Thoracic aorta (tissue), 2 donors: ENCODE measurements at places on chromosomes 6 and 20.
A peak's percentile ranks its signal among the peaks of the same experiment; 100 is the strongest.

DNA sequence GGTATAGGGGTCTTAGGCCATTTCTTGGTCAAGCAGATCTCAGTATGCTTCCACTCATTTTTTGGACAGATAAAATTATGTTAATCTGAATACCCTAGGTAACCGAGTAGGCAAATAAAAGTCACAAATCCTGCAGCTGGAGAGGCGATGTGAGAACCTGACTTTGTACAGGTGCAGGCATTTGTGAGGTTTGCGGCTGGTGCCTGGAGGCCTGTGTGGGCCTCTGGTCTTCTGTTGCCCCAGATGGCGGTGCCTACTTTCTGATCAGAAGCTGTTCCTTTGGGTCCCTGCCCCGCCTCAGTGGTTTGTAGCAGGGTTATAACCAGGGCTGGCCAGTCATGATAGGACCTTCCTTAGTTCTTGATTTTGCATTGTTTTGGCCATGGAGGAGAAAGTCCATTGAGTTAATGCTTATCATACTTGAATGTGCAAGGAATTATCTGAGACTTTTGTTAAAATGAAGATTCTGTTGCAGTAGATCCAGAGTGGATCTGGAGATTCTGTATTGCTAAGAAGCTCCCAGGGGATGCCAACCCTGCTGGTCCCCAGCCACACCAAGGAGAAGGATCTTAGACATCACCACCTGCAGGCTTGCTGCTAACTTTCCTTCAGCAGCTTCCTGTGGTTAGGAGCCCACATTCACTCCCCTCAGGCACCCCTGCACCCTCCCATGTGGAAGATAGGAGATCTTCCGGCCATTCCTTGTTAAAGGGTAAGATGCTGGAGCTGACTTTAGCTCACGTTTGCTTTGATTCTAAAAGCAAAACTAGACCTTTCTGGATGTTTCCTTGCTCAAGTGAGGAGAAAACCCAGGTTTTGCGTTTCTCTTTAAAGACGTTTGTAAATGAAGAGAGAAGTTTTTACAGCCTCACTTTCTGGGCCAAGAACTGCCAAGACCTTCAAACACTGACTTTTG lies 50.7 kb downstream of the LRRC1 start:
- DNase-seq: no peak

GRCh38 chr6:44000164-44000842 lies 126.9 kb downstream of the MRPL14 start:
- no peak for DNase-seq

- no peak for DNase-seq
Measured at GRCh38 chr20:33431797-33432381, 11.7 kb downstream of the SNTA1 start.

- DNase-seq: no peak
Measured at GRCh38 chr6:129638055-129638684, 71.8 kb downstream of the ARHGAP18 start.

DNA sequence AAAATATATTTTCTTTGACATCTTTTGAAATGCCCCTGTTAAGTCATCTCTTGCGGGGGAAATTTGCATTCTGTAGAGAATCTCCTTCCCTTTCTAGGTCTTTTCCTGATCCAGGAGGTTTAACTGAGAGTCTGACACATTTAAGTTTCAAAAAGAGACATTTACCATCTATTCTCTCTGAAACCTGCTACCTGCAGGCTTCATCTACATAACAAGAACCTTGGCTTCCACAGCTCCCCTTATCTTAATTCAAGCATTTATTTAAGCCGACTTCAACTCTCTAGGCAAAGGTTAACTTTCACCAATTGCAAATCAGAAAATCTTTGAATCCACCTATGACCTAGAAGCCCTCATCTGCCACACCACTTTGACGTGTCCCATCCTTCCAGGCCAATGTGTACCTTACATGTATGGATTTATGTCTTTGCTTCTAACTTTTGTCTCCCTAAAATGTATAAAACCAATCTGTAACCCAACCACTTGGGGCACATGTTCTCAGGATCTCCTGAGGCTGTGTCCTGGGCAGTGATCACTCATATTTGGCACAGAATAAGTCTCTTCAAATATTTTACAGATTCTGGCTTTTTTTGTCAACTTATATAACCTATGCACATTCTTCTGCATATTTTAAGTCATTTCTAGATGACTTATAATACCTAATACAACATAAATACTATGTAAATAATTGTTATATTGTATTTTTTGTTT lies 666.7 kb downstream of the UTRN start:
- DNase-seq: no peak

- no peak for DNase-seq
Measured at GRCh38 chr20:49928411-49929141, 7.6 kb upstream of the RNF114 start.

GRCh38 chr6:53645859-53646258 lies 19.7 kb downstream of the KLHL31 start:
- DNase-seq: no peak

- DNase-seq: no peak
Measured at GRCh38 chr6:15352220-15352619, 106.4 kb downstream of the JARID2 start.

- no peak for DNase-seq
Measured at GRCh38 chr6:49097116-49097515, 365.9 kb downstream of the MMUT start.

DNA sequence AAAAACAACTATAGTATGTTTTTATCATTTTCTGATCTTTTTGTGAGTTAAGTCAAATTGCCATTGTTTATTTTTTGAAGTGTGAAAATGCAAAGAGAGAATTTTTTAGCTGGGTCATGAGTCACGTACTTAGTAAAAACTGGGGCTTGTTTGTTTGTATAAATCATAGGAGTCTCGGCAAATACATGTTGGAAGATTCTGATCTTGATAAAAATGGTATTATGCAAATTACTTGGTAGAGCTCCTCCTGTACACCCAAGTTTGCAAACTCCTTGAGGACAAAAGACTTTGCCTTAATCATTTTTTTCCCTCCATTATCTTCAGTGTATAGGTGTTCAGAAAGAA lies 25.8 kb downstream of the TBPL1 start:
- DNase-seq: no peak

- peak; percentile 73 for DNase-seq
Measured at GRCh38 chr6:150667977-150668716, 68.5 kb downstream of the PLEKHG1 start.

DNA sequence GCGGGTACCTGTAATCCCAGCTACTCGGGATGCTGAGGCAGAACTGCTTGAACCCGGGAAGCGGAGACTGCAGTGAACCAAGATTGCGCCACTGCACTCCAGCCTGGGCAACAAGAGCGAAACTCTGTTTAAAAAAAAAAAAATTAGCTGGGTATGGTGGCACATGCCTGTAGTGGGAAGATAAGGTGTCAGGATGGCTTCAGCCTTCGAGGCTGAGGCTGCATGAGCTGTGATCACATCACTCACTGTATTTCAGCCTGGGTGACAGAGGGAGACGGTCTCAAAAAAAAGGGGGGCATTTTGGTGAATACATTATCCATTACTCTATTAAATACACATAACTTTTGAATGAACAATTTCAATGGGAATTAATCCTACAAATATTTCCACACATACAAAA lies 32.4 kb downstream of the SNX3 start:
- no peak for DNase-seq

DNA sequence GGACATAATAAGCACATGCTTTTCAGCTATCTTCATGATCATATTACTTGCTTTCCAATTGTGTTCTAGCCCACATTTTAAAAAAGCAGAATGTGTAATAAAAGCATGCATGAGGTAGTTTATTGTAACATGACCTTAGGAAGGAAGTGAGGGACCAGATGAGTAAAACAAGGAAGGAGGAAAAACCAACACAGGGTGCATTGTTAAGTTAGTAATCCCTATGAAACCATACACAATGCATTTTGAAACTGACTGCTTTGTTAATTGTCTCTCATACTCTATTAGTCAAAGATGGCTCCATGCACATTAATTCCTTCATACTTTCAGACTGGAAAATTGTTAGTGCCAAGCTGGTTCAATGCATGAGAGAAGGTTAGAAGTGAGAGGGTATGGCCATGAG lies 37.7 kb upstream of the CENPW start:
- no peak for DNase-seq

GRCh38 chr20:47989957-47990356 lies 204.7 kb upstream of the SULF2 start:
- no peak for DNase-seq

DNA sequence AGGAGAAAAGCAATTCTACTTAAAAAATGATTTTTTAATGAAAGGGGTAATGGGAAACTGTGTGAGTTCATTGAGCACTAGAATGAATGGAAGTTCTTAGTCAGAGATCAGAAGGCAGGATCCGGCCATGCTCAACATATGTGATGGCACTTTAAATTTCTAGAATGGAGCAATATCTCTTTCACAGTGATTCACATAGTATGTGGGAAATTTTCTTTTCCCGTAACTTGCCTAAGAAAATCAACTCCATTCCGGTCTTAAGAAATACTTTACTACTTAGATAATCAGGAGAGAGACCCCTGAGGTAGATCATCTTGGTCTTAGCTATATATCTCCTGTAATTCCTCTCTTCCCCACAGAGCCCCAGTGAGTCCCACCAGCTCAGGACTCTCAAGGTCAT lies 131.8 kb downstream of the SCML4 start:
- DNase-seq: no peak

GRCh38 chr6:165611294-165611693 lies 51.7 kb downstream of the PDE10A start:
- DNase-seq: no peak

DNA sequence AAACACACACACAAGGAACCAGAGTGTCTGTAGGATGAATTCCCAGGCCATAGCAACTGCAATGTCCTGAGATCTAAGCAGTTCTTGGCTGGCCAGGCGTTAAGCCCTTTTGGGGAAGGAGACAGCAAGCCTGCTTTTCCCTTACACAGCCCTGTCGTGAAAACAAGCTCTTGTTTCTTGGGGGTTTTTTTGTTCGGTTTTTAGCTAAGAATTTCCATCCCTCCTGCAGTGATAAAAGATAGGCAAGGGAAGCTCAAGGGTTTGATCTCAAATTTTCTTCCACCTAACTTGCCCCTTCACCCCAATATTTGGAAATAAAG lies 1.5 kb downstream of the TNFRSF21 start:
- no peak for DNase-seq

DNA sequence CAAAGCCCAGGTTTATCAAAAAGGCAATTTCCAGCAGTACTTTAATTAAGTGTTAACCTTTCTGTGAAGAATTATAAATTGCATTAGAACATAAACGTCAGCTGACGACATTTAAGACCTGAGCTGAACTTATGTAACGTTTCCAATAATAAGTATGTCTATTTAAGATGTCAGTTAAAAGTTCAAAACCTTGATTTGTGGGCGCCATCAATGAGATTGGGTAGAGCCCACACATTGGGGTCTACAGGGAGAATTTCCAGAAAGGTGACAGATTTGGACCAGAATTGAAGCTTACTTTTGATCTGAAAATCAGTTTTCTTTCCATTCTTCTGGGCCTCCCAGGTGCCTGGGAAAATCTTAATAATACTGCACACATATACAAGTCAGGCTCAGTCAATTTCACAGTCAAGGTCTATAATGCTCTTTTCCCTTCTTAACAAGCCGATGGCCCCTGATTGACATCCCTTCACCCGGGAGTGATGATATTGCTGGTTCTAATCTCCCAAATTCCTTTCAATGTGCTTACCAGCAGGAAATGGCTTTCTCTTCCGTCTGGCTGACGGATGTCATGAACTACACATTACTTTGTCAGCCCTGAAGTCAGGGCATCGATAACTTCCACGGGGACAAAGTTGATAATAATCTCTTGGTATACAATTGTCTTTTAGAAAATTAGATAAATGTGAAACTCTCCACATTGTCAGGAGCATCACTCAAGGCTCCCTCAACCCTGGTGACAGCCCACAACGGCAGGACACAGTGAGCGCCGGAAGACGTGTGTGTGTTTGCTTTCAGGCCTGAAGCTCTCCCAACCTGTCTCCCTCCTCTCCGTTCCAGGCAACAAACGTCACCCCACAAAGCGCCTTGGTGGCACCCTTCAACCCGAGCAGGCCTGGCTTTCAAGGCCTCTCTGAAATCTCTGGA lies 396.5 kb upstream of the CNR1 start:
- no peak for DNase-seq

DNA sequence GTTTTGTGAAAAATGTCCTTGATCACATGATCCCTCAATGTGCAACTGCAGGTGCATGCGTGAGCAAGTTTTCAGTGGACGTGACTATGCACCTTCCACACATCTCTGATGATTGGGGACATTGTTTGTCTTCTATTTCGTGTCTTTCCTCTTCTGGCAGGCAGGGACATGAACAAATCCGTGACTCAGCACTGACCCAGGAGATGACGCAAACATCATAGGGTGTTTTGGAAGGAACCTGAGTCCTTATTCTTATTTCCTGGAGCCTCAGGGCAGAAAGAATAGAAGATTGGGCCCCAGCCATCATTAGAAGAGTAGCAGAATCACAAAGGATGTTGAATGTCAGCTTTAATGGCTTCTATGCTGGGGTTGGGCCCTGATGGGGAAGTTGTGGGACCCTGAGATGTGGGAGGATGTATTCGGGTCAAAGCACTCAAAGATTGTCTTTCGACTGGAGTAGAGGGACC lies 11.9 kb upstream of the SIRPD start:
- DNase-seq: no peak

DNA sequence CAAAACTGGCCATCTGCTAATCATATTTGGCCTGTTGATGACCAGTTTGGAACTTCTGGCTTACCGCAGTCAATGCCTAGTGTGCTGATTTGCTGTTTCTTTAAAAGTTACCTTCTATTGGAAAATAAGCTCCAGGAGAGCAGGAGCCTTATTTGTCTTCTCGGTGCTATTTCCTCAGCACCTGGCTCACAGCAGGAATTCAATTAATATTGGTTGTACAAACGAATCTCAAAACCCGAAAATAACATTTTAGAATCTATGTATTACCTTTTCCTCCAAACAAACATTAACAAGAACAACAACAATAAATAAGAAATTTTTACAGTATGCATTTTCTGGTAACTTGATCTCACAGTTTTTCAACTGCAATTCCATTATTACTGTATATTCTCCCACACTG lies 1080.7 kb upstream of the MAP3K7 start:
- no peak for DNase-seq

DNA sequence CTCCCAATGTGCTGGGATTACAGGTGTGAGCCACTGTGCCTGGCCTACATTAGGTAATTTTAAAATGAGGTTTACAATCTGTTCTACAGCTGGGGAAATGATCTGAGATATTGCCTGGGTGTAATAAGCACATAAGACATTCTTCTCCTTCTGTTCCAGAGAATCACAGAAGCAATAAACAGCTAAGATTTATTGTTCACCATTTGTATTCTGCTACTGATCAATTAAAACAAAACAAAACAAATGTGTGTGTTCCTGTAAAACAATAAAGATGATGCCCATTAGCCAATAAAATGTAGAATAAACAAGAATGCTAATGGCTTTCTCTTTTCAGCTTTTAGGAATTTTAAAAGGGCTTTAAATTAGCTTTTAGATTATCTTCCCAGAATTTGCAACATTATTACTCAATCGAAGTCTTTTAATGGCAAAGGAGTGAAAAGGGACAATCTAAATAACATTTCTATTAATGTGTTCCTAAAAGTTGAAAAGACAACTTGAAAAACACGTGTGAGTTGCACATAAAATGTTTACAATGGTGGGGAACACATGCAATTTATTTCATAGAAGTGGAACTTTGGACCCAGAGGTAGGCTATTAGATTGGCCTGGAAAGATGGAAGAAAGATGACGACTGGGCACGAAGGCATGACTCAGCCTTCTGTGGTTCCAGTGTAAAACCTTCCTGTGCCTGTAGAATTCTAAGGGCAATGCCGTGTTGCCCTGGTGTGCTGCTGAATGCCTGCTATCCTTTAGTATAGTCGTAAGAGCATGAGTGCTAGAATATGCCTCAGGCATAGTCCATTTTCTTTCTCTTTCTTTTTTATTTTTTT lies 29.0 kb upstream of the DEK start:
- no peak for DNase-seq

- no peak for DNase-seq
Measured at GRCh38 chr6:168314948-168315347, 4.6 kb downstream of the DACT2 start.
